ENCODE measurements at places on chromosomes 7 and 10.

- no peak for DNase-seq
Observed at GRCh38 chr7:101222275-101222830, 4.4 kb downstream of the ZNHIT1 start.

GRCh38 chr10:72712136-72712535 lies 20.2 kb downstream of the MCU start:
- no peak for DNase-seq

- no peak for DNase-seq
Observed at GRCh38 chr10:15118615-15119014, 21.5 kb downstream of the RPP38 start.

- DNase-seq, result peak; percentile 49
Observed at GRCh38 chr7:116952635-116953371, 498 bp upstream of the ST7 start.

Measured in NCI-H1105 (cell line).